NCI-H1694 treated with DMSO at 0.1 percent for 48 hours (cell line): ENCODE measurements at places on chromosomes 11 and 22.

DNA sequence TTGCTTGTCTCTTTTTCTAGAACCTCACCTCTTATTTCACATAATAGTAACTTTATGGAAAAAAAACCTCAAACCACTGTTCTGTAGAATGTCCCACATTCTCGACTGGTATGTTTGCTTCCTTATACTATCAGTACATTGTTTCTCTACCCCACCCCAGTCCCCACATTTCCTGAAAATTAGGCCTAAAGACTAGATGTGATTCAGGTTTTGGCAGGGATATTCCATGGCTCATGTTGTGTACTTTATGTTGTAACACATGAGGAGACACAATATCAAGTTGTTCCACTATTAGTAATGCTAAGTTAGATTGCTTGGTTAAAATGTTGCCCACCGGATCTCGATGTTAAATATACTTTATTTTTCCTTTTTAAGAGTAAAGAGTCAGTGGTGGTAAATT lies 34.7 kb downstream of the DDIAS start:
- DNase-seq = no peak

- DNase-seq = peak; percentile 81
Measured at GRCh38 chr11:123103326-123103980, 41.5 kb upstream of the HSPA8 start.

GRCh38 chr11:78943841-78944240 lies 369.2 kb upstream of the NARS2 start:
- DNase-seq = no peak

DNA sequence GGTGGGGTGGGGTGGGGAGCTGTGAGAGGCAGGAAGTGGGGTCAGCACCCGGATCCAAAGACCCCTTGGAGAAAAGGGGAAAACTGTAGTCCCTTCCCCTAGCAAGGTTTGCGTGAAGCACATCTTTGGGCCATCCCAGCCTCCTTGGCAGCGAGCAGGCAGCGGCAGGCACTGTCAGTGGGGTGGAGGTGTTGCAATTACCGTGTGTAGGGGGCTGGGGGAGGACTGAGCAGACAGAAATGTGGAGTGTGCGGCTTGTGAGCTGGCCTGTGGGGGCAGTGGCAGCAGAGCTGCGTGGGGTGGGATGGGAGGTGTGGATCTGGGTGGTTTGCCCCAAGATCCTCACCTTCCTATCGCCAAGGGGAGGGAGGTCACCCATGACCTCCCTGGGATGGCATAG lies 16.4 kb downstream of the DAGLA start:
- DNase-seq = no peak

DNA sequence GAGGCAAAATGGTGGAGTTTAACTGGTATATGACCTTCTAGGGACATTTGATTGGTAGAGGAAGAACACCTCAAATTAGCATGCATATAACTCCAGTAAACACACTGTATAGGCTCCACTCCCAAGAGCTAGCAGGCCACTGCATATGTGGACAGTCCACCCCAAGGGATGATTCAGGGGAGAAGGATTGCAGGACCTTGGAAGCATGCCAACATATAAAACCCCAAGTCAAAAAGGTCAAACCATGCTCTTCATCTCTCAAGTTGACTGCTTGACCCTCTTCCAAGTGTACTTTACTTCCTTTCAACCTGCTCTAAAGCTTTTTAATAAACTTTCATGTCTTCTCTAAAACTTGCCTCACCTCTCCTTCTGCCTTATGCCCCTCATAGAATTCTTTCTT lies 459.9 kb upstream of the CCDC179 start:
- no peak for DNase-seq

GRCh38 chr11:12797996-12798395 lies 123.8 kb downstream of the TEAD1 start:
- no peak for DNase-seq

GRCh38 chr11:107678632-107678971 lies 33.3 kb downstream of the SLN start:
- DNase-seq = no peak

- no peak for DNase-seq
Measured at GRCh38 chr11:73980001-73980961, 2.4 kb downstream of the UCP2 start.

GRCh38 chr22:17250380-17251082 lies 31.3 kb upstream of the ADA2 start:
- no peak for DNase-seq

DNA sequence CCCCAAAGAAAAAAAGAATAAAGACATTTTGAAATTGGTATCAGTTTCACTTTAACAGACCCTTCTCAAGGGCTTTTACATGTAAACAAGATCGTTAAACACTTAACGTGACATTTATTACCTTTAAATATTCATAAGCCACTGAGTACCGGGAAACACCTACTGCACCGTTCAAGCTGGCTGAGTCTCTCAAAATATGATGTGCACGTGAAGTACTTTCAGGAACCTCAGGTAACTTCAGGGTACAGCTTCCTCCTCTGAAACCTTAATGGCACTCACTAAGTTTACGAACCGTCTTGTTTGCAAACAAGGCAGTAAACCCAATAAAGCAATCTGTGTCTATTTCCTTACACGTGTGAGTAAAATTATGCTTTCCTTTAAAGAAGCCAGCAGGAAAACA lies 105.5 kb upstream of the TENM4 start:
- DNase-seq = no peak

- no peak for DNase-seq
Measured at GRCh38 chr22:35353318-35353717, 27.6 kb upstream of the HMOX1 start.

GRCh38 chr11:59766542-59767224 lies 11.5 kb downstream of the STX3 start:
- DNase-seq = no peak

DNA sequence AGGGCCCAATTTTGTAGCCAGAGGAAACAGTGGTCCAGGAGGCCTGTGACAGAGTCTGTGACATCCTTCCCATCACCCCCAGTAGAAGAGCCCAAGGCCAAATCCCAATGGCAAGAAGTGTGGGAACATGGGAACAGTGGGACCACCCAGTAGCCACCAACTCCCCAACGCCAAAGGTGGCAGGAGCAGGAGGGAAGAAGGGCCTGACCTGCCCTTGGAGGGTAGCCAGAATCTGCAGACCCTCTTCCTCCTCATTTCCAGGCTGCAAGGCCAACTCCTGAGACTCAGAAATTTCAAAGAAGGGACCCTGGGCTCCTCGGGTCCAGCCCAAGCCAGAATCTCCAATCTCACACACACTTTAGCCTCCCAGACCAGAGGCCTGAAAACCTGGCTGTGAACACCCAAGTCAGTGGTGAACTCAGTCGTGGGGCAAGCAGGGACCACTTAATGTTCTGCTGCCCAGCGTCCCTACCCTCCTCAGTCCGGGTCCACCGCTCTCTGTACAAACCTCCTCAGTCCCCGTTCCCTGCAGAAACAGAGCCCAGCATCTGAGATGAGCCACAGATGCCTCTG lies 6.2 kb downstream of the RAB3IL1 start:
- no peak for DNase-seq
